NCI-H1436 treated with DMSO at 0.1 percent for 48 hours (cell line): ENCODE measurements at places on chromosomes 12 and 14.

- no peak for DNase-seq
Measured at GRCh38 chr12:32939801-32940200, 43.2 kb upstream of the PKP2 start.

DNA sequence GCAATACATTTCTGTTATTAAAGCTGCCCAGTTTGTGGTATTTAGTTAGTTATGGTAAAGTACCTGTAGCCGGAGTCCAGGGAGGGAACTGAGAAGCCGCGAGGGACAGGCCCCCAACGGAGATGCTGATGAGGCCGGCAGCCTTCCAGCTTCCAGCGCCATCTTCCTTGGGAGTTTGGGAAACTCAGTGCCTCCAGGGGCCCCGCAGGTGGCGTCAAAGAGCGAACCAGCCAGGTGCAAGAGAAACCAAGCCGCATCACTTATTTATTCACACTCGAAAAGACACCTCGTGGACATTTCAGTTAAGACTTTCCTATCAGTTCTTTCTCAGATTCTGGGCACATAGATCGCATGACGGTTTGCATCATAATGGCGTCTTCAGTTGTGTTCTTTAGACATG lies 216.6 kb downstream of the GLT1D1 start:
- no peak for DNase-seq

DNA sequence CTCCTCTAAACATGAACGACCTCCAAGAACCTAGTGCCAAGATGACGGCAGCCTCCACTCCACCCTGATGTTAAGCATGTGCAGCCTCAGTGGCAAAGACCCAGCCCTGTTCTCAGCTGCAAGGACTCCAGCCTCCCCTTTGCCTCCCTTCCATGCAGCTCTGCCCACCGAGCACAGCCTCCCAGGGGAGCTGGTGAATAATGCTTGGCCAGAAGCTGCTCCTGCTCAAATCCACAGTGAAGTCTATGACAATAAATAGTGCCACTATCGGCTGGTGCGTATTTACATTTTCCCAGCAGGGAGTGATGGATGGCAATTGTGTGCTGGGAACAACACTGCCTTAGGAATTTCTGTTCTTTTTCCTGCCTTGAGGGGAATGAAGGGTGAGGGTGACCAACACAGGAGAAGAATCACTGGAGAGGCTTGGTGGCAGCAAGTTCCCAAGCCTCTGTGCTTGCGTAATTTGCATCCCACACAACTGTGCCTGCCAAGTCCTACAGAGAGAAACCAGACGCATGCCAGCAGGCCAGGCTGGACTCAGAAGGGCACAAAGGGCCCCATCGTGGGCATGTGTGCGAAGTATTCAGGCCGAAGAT lies 29.9 kb upstream of the TC2N start:
- no peak for DNase-seq

DNA sequence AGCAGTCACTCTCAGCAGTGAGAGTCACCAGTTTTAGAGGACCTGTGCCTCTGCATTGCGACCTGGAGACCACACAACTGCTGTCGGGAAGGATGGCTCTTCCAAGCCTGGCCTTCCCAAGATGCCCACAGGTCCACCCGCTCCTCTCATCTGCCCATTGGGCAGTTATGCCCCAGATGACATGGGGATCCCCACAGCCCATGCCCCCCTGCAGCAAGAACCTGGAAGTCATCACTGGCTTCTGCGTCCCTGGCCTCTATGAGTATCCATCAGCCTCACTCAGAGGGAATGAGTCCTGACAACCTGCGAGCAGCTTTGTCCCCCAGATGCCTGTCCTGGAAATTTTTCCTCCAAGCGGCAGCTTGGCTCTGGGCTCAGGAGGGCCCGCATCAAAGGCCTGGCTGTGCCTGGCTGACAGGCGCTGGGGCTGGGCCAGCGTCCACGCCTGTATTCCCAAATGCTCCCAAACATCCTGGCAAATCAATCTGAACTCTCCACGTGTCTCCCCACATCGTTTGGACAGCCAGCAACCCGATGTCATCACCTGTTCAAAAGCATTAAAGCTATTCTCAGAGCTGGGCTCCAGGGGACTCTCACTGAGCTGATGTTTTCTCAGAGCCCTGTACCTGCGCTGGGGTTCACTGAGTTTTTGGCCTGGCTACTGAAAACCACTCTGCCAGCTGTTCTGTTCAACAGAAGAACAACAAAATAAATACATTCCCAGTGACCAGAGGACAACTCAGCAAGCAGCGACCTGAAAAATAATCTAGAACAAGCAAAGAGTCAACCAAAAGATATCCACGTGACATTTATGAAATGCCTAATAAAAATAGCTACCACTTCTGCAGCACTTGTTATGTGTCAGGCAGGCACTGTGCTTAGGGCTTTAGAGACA lies 57.8 kb downstream of the CLMN start:
- DNase-seq = no peak

GRCh38 chr12:9960590-9960989 lies 10.6 kb upstream of the CLEC12A start:
- no peak for DNase-seq

DNA sequence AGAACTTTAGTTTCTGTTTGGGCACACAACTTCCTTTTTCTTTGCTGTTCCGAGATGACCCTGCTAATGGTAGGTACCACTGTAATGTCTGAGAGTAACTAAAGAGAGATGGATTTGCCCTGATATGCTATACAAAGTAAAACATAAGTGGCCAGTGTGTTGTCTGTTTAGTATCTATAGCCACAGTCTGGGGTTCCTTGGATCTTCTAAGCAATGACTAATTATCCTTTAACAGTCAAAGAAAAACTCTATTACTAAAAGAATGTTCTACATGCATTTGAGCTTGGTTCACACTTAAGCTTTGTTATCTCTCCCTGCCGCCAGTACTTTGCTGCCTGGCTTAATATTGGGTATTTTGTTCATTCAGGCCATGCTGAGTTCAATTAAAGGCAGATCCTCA lies 1051.9 kb upstream of the FLRT2 start:
- no peak for DNase-seq

DNA sequence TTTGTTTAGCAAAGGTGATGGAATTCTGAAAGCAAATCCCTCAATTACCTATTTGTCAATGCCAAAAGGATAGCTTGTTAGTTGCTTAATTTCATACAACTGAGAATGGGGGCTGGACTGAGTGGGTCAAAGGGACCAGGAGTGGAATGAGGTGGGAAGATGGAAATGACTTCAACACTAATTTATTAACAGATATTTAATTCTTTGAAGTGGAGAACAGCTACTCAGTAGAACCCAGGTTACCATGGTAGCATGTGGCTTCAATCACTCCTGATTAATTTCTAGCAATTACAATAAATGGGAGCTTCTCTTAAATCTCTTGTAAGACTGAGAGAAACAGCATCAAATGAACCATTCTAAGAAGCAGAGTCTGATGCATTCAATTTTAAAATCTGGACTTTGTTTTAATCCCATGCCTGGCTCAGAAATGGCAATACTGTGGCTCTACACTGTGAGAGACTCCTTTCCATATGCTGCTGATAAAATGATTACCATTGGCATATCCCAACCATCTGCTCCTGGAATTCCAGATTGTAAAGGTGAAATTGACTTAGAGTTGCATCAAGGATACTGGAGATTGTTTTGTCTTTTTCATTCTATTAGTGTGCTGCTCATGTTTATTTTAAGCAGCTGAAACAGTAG lies 607.8 kb downstream of the SNAPC1 start:
- DNase-seq = no peak

DNA sequence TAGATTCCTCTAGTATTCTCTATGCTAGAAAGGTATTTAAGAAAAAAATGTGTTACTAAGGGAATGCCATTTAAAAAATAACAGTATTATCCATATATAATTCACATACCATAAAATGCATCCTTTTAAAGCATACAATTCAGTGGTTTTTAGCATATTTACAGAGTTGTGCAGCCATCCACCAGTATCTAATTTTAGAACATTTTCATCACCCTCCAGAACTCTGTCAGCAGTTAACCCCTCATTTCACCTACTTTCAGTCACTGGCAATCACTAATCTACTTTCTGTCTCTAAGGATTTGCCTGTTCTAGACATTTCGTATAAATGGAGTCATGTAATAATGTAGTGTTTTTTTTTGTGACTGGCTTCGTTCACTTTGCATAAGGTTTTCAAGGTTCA lies 33.4 kb downstream of the TBC1D15 start:
- no peak for DNase-seq

- DNase-seq = no peak
Measured at GRCh38 chr12:118103601-118104382, at the start of gene VSIG10. Gene VSIG10 (minus strand): TSS chr12:118104011. CDS start chr12:118103671, 340 bp downstream.

DNA sequence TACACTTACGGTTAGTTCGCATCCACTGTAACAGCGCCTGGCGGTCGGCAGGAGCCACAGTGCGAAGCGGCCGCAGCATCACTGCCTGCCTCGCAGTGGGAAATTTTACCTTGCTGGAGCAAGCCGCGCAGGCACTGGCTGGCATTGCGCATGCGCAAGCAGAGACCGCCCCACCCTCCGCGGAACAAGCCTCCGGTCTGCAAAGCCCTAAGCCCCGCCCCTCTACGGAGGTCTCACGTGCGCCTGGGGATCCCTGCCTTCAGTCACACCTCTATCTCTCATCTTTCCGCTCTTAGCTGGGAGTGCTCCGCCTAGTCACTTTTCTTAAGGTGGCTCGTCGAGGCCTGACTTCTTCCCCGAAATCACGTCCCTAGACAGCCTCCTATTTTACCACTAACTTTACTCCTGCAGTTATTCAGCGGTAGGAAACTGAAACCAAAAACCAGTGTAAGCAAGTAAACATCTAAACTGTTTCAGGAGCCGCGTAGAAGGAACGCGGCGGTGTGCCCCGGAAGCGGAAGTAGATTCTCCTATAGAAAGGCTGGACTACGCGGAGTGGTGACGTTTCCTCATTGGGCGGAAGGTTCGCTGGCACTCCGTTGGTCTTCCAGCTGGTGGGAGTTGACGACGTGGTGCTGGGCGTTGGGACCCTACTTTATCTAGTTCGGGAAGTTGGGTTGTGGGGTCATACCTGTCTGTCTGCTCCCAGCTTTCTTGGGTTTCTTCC lies at the start of gene SRP54:
Gene SRP54 (plus strand): TSS at position 572 of the 727 bp plus-strand sequence. CDS start 13,718 bp downstream, outside the sequence.
- peak; percentile 91 for DNase-seq

DNA sequence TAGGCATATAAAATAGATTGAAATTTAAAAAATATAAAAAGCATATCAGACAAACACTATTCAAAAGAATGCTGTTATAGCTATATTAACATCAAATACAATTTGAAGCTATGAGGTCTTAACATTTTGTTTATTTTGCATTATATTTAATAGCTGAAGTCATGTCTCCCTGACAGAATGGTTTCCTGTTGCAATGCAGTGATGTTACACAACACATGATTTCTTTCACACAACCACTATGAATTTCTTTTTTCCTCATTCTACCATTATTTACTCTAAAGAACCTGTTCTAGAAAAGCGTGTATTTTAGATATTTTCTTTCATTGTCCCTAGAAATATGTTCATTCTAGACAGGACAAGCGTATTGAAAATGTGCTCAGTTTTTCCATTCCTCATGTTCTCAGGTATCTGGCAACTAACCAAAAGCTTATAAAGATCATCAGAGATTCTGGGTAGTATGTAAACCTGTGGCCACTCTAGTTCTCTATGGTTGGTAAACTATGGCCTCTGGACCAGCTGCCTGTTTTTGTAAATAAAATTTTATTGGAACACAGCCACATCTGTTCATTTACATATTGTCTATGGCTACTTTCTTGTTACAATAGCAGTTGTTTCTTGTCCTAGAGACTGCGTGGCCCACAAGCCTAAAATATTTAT lies 183.8 kb downstream of the FOXA1 start:
- no peak for DNase-seq

DNA sequence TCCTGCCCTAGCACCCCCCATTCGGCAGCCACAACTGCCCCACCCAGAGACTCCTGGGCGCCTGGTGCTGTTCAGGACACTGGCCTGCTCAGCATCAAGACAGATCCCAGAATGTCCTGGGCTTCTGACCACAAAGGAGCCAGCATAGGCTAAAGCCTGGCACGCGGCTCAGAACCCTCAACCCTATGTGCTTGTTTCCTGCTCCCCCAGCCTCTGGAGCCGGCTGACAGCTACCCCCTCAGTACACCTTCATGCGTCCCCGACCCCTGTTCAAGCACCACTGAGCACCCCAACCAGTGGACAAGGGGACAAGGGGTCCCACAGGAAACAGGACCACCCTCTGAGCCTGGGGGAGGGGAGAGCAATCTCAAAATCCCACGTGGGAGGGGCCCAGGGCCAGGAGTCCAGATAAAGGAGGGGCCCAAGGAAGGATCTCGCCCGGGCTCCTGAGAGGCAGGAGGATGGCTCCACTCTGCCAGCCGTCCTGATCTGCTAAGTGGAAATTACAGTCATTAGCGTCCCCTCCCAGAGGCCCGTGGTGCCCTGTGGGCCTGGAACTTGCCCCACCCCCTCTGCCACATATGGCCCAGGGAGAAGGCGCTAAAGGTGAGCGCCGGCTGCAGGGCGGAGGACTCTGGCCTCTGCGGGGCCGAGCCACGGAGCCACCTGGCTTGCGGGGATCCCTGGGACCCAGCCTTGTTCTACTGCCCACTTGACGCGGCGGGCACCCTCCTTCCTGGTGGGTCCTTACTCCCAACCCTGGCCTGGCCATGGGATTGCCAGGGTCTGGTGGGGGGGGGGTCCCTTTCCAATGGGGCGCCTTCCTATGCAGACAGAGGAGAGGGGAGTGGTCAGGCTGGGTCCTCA lies 27.2 kb upstream of the GPR132 start:
- no peak for DNase-seq

GRCh38 chr14:63993992-63994391 lies 141.2 kb downstream of the SYNE2 start:
- DNase-seq = no peak

DNA sequence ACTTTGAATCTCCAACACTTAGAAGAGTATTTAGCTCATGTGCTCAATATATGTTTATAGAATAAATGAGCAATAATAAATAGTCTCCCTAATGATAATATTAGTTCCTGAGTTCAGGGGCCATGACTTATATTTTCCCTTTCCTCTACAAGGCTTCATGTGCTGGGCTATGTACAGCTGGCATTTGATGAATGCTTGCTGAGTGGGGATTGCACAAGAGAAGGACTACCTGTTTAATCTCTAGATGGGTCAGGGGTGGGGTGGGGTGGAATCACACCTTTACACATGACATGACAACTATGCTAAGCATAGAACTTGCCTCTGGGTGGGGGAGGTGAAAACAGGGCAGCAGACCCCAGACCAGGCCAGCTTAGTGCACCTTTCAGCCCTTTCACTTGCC lies 7.6 kb upstream of the ABHD12B start:
- DNase-seq = no peak

DNA sequence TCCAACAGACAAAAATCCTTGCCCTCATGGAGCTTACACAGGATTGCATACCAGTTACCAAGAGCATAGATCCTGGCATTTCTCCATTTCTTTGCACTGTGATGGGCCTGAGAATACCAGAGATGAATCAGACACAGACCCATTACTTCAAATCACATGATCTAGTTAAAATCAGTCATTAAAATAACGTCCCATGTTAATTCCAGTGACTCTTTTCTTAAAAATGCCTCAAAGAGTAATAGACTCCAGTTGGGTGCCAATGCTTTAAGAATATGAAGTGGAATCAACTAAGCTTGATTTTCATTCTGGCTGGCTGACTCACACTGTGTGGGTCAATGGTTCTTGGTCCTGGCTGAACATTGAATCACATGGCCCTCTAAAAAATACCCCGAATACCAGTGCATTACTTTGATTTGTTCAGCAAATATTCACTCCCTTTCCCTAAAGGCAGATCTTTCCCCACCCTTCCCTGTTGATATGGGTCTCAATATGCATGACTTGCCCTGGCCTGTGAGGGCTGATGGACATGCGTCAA lies 11.0 kb downstream of the ASB2 start:
- DNase-seq = no peak
